NCI-H1436 treated with DMSO at 0.1 percent for 48 hours (cell line): ENCODE measurements at places on chromosomes 5 and 9.
A peak's percentile ranks its signal among the peaks of the same experiment; 100 is the strongest.

DNA sequence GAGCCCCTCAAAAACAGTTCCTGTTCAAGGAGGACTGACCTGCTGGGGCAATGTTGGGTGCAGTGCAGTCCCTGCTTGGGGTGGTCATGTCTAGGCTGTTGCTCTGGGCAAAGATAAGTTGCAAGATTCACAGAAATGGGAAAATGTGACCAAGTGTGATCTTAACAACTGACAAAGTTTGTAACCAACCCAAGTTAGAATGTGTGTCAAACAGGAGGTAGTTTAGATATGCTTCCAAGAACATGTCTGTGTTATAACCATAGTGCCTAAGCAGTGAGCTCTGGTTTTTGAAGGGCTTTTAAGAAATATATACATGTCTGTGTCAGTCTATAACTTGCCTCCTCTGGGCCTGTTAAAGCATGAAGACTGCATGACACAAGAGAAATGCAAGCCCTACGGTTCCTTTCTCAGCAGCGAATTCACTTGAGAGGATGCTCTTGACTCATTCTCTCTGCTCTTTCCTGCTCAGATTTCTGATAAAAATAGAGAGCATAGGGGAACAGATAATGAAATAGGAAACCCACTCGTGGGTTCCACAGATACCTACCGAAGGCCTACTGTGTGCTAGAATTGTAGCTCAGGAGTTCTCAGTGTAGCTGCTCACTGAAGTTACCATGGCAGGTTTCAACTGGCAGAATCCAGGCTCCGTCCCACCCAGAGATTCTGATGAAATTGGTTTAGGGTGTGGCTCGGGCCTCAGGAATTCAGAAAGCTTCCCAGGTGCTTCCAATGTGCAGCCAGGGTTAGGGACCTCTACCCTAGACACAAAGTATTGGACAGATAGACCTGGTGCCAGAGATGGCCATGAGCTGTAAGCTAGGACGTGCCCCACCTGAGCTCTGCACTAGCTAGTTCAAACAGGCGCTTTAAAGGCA lies 52.4 kb downstream of the ARHGEF37 start:
- DNase-seq, result no peak

- no peak for DNase-seq
Observed at GRCh38 chr5:124599028-124599973, 147.1 kb downstream of the ZNF608 start.

DNA sequence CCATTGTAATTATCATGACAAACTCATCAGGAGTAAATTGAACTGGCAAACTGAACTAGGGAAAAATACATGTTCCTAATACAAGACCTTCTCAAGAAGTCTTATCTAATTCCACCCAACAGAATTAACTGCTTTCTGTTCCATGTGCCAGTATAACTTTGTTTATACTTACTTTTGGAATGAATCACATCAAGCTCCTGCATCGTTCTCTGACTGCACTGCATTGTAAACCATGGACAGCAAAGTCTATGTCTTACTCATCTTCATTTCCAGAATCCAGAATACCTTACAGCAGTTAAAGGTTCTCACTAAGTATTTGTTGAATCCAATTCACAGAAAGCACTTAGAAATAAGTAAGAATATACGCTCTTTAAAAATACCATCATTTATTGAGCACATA lies 102.8 kb downstream of the PLK2 start:
- no peak for DNase-seq

DNA sequence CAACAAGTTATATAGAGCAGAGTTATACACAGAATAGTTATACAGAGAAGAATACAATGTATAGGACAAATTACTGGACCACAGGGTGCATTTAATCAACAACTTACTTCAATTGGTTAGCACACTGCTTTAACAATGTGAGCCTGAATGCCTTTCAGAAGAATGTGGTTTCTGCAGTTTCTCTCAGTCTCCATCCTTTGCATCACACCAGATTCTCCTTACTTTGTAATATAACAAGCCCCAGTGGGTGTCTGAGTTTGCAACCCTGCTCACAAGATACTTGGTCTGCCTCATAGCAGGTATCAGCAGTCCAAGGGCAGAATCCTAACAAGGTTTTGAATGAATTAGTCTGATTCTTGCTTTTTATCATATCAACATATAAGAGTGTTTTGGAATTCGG lies 114.6 kb downstream of the GABRB2 start:
- DNase-seq, result no peak

- no peak for DNase-seq
Observed at GRCh38 chr5:56080375-56081052, 85.8 kb upstream of the IL6ST start.

- no peak for DNase-seq
Observed at GRCh38 chr5:82295144-82295543, 17.0 kb upstream of the RPS23 start.

GRCh38 chr5:81171769-81172168 lies 61.4 kb upstream of the CKMT2 start:
- no peak for DNase-seq

- no peak for DNase-seq
Observed at GRCh38 chr9:95991326-95991725, 115.8 kb downstream of the ERCC6L2 start.

DNA sequence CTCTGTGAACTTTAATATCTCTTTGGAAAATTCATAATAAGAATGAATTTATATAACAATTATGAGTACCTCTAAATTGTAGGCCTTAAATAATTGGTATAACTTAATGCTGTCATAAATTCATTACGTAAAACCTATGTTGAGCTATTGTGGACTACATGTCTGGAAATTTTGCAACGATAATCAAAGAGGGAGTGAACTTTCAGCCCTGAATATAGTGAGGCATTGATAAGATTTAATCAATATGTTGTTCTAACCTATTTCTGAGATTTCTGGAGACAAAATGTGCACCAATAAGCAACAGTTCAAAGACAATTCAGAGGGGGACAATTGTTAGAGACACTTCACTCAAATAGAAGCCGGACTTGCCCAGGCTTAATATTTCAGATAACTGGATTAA lies 499.4 kb downstream of the ELAVL2 start:
- no peak for DNase-seq

DNA sequence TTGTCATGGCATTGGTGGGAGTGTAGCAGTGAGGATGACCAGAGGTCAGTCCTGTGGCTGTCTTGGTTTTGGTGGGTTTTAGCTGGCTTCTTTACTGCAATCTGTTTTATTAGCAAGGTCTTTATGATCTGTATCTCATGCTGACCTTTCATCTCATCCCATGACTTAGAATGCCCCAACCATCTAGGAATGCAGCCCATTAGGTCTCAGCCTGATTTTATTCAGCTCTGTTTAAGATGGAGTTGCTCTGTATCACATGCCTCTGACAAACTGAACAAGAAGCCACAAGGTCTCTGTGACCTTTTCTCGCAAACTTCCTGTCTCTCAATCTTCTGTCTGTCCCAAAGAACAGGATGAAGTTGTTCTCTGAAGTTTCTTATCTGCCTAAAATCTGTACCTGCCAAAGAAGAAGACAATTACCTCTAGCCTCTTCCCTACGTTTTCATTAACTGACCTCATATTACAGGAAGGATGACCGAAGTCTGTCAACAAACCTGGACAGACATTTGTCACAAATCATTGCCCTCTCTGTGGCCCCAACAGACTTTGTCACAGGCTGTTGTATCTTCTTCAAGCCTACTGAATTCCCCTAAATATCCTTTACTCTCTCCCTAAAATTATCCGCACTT lies 284.2 kb upstream of the SEMA6A start:
- DNase-seq, result no peak

DNA sequence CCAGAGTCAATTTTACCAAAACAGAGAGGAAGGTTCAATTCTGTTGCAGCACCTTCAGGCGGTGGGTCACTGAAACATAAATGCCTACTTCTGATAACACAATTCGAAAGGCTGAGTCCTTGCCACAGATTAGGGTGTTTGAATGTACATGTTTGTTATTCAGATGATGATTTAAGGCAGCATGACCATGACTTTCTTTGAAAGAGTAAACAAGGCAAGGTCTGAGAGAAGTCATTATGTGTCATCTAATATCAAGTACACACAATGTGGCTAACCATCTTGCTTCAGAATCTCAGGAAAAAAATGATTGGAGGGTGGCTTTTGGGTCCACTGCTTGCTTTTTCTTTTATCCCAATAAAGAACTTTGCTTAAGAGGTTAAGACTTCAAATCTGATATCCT lies 457.5 kb downstream of the TAF11L14 start:
- DNase-seq, result no peak

GRCh38 chr9:12699529-12699928 lies 6.3 kb downstream of the TYRP1 start:
- DNase-seq, result no peak

- no peak for DNase-seq
Observed at GRCh38 chr9:115978659-115979096, 174.9 kb upstream of the PAPPA start.

DNA sequence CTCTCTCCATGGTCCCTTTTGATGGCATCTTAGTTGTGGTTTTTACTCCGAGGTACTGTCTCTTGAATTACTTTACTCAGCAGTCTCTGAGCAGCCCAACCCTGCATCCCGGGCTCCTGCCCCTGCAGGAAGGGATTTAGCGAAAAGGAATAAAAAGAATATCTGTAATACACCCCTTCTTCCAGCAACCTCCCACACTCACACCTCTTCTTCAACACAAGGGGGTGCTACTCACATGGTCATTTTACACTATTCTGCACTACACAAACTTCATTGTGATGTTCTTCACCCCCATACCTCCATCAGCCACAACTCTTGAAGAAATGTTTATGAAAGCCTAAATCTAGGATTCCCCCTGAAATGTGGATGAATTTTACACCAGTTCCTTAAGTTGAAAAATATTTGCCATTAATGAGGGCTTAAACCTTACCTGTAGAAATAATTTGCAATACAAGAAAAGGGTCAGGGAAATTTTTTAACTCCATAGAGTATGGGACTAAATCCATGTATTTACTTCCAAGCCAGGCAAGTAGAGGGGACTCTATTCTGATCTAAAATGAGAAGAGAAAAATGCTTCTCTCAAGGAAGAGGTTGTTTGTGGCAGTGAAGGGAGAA lies 26.0 kb downstream of the TPD52L3 start:
- peak; percentile 6 for DNase-seq

DNA sequence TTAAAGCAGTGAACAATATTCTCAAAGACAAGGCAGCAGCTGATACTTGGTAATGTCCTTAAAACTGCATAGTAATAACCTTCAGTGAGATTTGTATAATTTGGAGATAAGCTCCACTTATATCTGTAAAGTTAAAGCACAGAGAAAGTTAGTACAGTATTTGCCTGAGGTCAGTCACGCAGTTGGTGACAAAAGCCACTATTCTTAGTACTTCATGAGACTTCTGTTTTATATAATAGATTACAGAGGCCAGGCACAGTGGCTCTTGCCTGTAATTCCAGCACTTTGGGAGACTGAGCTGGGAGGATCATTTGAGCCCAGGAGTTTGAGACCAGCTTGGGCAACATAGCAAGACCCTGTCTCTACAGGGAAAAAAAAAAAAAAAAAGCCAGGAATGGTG lies 266.4 kb upstream of the DMRT1 start:
- no peak for DNase-seq
